SJSA1 (cell line): ENCODE measurements at places on chromosomes 7 and 10. TPM values are rescaled to one million over a fixed set of nuclear protein-coding genes. Genes with fewer than 3 reads are reported as not detected.

Gene RTKN2
- 3.3 and 6.5 TPM in 2 replicates for total RNA-seq

Gene ZNF485
- total RNA-seq: 1.8 and 3.3 TPM in 2 replicates

DNA sequence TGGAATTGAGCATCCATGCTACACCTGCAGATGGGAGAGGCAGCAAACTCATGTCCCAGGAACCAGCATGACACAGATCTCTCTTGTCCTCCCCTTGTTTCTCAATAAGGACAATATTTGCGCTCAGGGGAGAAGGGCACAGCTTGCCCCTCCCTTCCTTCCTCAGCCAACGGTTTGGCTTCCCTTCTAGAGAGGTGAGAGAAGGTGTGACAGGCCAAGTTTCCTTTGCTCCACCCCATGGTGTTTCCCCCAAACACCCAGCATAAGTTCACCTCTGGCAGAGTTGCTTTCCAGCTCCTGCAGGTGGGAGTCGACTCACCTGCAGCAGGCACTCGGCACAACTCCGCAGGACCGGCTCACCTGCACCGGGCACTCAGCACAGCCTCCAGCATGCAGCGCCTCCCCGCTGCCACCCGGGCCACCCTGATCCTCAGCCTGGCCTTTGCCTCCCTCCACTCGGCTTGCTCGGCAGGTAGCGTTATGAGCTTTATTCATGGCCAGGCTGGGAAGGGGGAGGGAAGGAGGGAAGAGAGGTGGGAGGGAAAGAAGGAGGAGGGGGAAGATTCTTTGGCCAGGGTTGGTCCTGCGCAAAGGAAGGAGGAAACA is at the start of the genes ATP6V0A4 and TMEM213:
Gene ATP6V0A4 (minus strand): TSS at position 482 of the 606 bp plus-strand sequence. CDS start 26,949 bp downstream, outside the sequence.
Gene TMEM213 (plus strand): TSS at position 280 of the 606 bp plus-strand sequence. CDS start 111 bp downstream, at position 391.
- DNase-seq: no peak

DNA sequence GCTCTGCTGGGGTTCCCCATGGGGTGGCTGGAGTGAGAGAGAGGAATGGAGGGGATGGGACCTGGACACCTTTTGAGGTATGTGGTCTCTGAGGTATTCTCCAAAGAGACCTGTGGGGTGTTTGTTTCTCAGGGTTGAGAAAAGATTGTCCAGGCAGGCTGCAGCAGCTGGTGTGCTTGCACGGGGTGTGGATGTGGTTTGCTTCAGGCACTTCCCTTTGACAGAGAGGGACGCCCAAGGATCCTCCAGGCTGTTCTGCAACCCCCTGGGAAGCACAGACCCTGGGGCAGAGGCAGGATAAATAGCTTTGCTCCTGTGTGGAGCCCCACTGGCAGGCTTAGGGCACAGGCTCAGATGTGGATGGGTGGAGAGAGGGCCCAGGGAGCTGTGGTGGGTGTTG is 115.1 kb upstream of the AGK start:
- DNase-seq: no peak

- DNase-seq: no peak
Observed at GRCh38 chr10:1475098-1475591, 262.2 kb downstream of the ADARB2 start.

DNA sequence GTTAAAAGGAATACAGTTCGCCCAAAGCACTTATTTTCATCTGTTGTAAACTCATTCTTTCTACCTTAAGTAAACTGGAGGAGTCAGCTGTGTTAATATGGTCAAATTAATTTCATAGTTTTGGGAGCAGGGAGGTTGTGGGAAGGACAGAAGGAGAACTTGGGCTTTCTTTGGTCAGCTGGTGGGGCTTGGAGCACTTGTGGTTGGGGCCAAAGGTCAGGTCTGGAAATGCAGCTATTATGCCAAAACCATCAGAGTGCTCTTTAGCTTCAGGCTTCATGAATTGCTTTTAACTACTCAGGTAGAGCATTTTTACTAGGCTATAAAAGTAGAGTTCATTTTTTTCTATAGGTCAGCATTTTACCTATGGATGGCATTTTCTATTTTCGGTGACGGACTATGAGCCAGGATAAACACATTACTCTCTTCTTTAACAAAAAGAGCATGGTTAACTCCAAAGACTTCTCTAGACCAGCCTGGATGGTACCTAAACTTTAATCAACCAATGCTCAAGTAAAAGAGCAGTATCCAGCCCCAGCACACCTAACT is 30.0 kb downstream of the STEAP4 start:
- no peak for DNase-seq

GRCh38 chr10:25675204-25675603 is 258.8 kb upstream of the MYO3A start:
- DNase-seq: no peak

Gene SKIDA1
- 0.72 and 1.7 TPM in 2 replicates for total RNA-seq

Gene COBL
- not detected in 2 replicates for total RNA-seq

Gene PROSER2
- total RNA-seq: 3.0 and 7.5 TPM in 2 replicates

Gene PLPP4
- 12.5 and 13.8 TPM in 2 replicates for total RNA-seq

Gene TFR2
- total RNA-seq: not detected in 2 replicates

DNA sequence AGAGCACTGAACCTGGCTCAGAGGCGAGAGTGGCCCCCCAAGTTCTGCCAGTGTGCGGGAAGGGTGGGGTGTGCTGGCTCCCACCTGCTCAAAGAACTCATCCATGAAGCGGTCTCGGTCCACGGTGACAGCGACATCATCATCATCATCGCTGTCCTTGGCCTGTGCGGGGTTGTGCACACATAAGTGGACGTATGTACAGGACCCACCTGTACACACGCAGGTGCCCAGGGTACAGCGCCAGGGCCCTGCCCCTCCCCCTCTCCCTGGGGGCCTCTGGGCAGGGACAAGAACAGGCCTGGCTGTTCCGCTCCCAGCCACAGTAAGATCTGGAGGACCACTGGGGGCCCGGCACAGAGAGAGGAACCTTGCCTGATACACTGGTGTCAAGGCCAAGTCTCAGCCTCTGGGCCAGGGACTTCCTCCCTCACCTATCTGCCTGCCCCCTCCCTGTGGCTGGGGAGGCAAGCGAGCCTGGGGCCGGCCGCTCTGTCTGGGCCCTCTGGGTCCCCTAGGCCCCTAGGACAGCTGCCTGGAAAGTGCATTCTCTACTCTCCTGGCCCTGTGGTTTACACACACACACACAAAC is 10.4 kb downstream of the STX1A start:
- no peak for DNase-seq

GRCh38 chr7:12979181-12979580 is 291.7 kb downstream of the ARL4A start:
- no peak for DNase-seq

DNA sequence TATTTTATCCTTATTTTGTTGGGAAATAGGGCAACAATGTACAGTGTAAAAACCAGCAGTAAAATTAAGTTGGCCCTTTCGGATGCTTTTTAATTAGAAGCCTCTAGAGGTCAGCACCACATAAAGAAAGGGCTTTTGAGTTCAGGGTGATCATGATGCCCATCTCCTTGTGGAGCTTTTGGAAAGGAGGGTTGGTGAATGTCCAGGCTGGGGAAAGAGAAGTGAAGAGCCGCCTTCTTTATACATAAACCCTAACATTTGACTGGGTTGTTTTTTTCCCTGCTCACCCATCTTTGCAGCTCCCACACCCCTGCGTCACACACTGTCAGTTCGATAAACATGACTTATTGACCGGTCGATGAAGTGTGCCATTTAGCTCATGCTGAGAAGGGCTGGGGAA is 29.8 kb downstream of the MTURN start:
- DNase-seq: no peak

Gene MRLN
- total RNA-seq: not detected in 2 replicates

- DNase-seq: peak; percentile 81
Observed at GRCh38 chr7:131015657-131015958, 281.6 kb upstream of the KLF14 start.

- no peak for DNase-seq
Observed at GRCh38 chr10:121942749-121943416, 15.1 kb upstream of the ATE1 start.

DNA sequence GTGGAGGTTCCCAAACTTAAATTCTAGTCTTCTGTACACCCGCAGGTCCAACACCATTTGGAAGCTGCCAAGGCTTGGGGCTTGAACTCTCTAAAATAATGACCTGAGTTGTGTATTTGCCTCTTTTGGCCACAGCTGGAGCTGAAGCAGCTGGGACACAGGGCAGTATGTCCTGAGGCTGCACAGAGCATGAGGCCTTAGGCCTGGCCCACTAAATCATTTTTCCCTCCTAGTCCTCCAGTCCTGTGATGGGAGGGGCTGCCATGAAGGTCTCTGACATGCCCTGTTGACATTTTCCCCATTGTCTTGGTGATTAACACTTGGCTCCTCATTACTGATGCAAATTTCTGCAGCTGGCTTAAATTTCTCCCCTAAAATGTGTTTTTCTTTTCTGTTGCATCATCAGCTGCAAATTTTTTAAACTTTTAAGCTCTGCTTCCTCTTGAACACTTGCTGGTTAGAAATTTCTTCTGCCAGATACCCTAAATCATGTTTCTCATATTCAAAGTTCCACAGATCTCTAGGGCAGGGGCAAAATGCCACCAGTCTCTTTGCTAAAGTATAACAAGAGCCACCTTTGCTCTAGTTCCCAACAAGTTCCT is 43.6 kb upstream of the WNT16 start:
- no peak for DNase-seq

- DNase-seq: no peak
Observed at GRCh38 chr10:78039743-78040142, 6.1 kb downstream of the RPS24 start.

GRCh38 chr7:151759591-151760042 is 117.3 kb downstream of the PRKAG2 start:
- peak; percentile 76 for DNase-seq

DNA sequence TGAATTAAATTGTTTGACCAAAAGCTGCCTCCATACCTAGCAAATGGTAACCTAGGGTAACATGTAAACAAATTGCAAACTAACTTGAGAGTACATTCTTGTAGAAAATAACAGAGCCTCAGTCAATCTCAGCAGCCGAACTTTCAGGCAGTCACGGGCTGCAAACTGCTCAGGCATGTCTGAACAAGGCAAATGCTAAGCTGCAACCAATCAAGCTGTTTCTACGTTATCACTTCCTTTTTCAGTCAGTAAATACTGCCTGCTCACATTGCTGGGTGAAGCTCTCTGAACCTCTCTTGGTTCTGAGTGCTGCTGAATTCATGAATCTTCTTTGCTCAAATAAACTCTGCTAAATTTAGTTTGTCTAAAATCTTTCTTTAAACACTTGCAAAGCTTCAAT is 1212.4 kb downstream of the SORCS1 start:
- DNase-seq: no peak

- DNase-seq: no peak
Observed at GRCh38 chr7:24572393-24572996, 757 bp upstream of the PALS2 start.

Gene ANKRD7
- total RNA-seq: 0.55 TPM in 1 of 2 replicates, not detected in the other
